ENCODE measurements at places on chromosomes 11 and 22.

- no peak for DNase-seq
Measured at GRCh38 chr11:123316003-123316402, 114.1 kb upstream of the GRAMD1B start.

DNA sequence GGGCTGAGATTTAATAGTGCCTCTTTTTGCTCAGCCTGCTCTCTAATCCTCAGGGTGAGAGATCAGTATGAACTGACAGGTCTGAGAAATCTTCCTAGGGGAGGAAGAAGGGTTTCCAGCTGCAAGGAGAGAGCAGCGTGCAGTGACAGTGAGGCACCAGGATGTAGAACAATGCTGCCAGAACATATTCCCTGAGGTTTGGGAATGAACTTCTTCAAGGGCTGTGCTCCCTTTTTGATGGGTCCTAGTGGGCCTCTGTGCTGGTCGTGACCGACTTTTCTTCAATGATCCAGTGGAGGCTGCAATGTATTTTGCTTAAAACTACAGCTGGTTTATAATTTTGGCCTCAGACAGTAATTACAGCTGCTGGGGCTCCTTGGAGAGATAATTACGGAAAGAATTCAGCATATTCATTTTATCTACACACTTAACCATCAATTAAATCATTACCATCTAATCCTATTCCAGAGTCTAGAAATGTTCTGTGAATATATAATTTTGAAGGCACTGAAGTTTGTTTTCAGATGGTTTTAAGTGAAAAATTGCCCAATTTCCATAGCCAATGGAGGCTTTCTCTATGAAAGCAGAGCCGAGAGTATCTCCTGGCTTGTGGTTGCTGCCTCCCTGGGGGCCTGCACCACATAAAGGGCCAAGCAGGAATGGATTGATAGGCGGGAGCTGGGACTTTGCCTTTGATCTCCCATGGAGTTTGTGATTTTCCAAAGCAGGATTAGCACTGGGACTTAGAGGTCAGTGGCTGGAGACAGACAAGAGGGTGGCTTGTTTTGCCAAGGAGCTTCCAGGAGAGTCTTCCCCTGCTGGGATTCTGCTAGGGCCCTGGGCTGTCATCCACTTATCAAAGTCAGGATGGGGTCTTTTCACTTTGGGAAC, 41.0 kb upstream of the OLFML1 start:
- no peak for DNase-seq

GRCh38 chr11:128653801-128654231, 40.1 kb upstream of the FLI1 start:
- DNase-seq = no peak

GRCh38 chr22:31929167-31929930, 15.0 kb upstream of the YWHAH start:
- no peak for DNase-seq
